ENCODE measurements at places on chromosomes 1 and 21.

- DNase-seq = no peak
These were observed 80.2 kb downstream of the LMX1A start for GRCh38 chr1:165276314-165276713.

GRCh38 chr1:189805735-189806134, 671.9 kb downstream of the BRINP3 start:
- DNase-seq = no peak

- no peak for DNase-seq
These were observed 85.7 kb upstream of the NGF start for GRCh38 chr1:115423776-115424175.

DNA sequence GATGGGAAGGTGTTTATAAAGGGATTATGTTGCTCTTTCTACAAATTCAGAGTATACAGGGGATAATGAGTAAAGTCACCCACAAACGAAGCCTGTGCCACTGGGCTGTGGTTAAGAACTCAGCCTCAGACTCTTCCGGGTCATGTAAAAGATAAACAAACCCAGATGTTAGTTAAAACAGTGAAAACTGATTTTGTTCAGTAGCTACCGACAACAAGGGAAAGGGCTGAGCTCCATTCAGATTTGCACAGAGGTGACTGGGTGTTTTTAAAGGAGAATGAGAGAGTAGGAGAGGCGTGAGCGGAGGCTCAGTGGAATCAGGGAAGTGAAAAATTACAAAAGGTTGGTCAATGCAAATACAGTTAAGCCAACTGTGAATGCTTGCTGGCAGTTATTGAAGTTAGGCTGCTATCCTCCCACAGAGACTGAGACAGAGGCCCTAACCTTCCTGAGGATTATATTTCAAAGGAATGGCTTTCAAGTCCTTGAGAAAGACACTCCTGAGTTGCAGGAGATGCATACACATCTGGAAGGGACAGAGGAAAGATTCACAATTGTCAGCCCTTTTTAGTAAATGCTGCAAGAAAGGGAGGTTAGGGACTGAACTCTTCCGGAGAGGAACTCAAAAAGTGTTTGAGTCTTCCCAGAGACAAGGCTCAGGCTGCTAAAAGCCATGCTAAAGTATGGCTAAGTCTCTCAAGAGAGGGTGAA, 29.9 kb upstream of the SAMD13 start:
- no peak for DNase-seq

DNA sequence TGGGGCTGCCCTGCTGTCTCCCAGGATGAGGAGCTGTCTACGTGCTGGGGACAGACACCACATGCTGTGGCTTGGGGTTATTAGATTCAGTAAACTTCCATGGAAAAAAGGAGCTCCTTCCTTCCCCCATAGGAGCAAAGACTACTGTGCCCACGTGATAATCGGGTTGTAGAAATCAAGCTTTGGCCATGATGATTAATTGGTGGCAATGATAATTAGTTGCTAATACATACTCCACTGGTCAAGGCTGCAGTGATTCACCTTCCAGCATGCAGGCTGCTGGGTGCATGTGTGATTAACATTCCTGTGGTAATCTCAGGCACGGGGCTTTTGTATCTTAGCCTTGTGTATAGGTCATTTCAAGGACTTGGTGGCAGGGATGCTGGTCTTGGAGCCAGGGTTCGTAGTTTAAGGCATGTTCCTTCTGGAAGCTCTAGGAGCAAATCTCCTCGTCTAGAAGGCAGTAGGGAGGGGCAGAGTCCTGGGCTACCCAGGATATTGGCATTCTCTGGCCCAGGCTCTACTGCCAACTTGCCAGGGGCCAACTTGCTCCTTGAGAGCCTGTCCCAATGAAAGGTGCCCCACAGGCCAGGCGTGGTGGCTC, 41.4 kb downstream of the TMCO4 start:
- no peak for DNase-seq

- no peak for DNase-seq
These were observed 153.5 kb downstream of the LRRC40 start for GRCh38 chr1:70051926-70052325.

DNA sequence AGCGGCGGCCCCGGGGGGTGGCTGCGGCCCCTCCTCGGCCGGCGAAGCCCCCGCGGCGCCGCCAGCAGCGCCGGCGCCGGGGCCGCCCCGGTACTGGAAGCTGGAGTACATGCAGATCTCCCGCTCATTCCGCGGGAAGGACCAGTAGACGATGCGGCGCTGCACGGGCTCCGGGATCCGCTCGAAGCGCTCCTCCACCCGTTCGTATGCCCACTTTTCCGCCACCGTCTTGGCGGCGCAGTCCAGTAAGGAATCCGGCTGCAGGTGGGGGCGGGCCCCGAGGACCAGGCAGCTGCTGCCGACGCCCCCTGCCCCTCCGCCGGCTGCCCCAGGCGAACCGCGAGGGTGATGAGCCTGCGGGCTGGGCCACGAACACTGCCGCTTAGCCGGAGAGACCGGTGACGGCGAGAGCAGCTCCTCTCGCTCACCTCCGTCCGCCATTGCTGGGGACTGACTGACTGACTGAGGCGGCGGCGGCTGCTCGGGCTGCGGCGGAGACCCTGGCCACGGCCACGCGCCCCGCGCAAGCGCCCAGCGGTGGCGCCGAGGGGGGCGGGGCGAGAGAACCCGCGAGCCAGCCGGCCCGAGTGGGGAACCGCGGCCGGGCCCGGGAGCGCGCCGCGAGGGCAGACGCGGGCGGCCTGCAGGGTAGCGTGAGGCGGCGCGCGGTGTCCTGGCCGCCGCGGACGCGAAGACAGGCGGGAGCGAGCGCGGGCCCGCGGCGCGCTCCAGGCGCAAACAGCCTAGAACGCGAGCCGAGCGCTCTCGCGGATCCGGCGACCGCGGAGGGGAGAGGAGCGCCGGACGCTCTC, at the start of gene ZSWIM5:
TSS of gene ZSWIM5 (minus strand) at position 696 of the 812 bp plus-strand sequence. CDS start at position 441, 255 bp downstream.
- DNase-seq = peak; percentile 16

DNA sequence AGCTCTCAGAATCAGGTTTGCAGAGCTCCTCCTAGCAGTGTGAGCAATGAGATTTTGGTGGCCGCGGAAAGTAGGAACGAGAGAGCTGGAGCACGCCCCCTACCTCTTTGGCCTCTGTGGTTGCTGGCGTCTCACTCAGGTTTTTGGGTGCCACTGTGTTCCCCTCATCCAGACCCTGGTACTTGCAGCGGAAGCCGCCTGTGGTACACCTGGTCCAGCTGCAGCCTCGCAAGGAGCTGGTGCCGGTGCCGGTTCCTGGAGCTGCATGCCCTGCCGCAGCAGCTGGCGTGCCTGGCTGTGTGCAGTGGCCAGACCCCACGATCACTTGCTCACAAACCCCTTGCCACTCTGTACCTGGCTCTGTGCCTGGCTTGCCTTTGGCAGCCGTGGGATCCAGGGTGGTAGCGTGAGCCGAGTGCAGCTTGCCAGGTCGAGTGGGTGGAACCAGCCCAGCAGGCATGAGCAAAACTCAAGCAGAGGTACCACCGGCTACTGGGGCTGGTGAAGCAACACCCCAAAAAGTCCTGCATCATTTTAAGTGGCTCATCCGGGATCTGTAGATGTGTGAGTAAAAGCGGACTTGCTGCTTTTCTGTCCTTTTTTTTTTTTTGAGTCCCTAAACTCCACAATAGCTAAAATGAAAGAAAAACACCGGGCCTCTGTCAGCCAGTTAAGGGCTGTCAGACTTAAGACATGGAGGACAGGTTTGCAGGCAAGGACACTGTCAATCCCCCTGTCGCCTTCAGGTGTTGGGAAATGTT, 844.9 kb downstream of the KCNT2 start:
- DNase-seq = no peak

DNA sequence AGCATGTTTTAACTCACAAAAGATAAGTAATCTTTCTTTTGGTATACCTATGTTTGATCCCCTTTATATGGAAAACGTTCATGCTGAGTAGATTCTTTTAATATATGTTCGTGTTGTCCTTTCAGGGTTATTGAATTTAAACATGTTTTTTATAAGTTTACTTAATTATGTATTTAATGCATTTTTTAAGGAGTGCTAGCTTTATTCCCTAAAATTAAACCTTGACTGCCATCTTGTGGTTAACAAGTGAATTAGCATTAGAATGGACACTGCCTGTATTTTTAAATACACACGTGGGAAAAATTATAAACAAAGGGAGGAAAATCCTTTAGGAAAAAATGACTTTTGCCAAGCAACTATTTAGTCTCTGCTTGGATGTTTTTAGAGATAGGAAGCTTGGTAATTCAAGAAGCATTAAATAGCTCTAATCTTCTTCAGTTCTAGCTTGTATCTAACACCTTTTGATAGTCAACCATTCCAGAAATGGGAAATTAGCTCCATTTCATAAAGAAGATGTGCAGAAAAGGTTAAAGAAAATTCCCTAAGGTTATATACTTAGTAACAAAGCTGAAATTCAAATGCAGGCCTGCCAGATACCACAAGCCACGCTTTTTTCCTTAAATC, 43.0 kb downstream of the UBE2U start:
- no peak for DNase-seq

DNA sequence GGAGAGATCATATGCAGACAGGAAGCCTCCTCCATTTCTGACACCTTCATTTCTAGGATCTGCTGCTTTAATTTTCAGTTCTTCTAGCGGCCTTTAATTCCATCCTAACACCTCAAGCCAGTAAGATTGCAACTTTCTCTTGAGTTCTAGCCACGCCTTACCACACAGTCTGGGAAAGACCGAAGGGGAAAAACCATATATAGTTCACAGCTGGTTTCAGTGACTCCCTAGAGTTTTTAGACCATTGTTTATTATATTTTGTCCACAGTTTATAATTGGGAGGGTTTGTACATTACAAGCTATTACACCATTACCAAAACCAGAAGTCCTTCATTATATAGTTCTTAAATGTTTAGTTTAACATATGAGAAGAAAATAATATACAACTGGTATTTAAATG, 37.5 kb downstream of the DPH5 start:
- DNase-seq = no peak

GRCh38 chr1:222955964-222956363, 141.1 kb downstream of the DISP1 start:
- DNase-seq = no peak

DNA sequence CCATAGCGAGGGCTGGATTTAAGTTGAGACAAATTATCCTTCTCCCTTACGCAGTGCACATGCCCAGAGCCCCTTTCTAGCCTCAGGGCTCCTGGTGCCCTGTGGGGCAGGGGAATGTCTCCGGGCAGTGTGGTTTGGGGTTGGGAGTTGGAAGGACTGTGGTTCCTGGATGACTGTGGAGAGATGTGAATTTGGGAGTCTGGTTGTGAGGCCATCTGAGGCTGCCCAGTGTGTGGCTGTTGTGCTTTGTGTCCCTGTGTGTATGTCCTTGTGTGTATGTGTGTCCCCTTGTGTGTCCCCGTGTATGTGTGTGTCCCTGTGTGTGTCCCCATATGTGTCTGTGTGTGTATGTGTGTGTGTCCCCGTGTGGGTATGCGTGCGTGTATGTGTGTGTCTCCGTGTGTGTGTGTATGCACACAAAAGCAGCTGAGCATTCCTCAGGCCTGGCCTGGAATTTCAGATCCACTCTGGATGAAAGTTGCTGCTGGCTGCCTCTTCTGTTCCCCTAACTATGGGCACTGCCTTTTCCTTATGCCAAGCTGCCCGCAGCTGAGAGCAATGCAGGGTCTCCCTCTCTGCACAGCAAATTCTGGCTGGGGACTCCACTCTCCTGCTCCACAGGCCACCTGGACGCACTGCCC, 65.4 kb downstream of the UBIAD1 start:
- no peak for DNase-seq

DNA sequence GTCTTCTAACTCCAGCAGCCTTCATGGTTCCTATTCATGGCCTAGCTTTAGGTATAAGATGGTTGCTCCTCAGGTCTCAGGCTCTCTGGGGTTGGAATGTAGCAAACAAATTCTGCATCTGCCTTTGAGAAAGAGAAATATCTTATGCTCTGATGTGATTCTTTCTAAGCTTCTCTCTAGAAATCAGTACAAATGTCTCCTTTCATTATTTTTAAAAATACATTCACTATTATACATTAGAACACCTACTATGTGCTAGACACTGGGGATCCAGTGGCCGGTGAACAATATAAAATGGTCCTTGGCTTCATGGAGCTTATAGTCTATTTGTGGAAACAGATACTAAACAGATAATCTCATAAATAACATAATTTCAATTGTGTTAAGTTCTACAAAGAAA, 16.1 kb upstream of the TMEM39B start:
- DNase-seq = no peak

DNA sequence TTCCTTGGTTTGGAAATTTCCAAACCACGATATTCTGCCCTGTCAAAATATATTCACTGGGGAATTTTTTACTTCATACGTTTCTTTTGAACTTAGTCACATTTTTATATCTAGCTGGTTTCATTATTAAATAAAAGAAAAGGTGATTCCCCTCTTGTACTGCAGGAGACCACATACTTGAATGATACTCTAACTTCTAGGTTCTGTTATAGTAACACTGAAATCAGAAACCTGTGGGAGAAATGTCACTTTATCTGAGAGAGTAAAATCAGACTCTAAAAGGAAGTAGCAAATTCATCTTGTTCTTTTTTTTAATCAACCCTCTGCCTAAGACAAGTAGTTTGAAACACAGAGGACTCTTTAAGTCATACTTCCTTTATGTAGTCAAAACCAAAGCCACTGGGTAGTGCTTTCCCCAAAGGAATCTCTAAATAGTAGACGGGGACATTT, 34.4 kb downstream of the MRPL39 start:
- no peak for DNase-seq

- DNase-seq = no peak
These were observed 299.8 kb downstream of the MATN1 start for GRCh38 chr1:30423570-30423969.

DNA sequence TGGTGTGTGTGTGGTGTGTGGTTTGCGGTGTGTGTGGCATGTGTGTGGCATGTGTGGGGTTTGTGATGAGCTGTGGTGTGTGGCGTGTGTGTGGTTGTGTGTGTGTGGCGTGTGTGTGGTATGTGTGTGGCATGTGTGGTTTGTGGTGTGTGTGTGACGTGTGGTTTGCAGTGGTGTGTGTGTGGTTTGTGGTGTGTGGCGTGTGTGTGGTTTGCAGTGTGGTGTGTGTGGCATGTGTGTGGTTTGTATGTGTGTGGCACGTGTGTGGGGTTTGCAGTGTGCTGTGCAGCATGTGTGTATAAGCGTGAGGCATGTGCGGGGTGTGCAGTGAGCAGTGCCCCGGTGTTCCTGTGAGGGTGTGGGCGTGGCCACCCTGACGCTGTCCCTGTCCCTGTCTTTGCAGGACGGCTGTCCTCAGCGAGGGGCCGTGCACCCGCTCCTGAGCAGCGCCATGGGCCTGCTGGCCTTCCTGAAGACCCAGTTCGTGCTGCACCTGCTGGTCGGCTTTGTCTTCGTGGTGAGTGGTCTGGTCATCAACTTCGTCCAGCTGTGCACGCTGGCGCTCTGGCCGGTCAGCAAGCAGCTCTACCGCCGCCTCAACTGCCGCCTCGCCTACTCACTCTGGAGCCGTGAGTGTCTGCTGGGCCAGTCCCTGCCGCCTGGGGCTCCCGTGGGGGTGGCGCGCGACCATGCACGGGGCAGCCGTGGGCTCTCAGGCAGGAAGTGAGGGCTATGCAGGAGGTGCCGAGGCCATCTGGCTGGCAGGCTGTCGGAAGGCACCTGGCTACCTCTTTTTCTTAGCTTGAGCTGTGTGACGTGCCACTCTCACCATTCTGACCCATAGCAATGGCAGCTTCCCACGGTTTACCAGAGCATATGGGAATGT, 52.6 kb upstream of the TRAPPC10 start:
- DNase-seq = no peak

Data from activated naive CD4-positive, alpha-beta T cell (primary cell).